Smooth muscle cell of the brain vasculature (primary cell): ENCODE measurements at places on chromosomes 1 and 21.

DNA sequence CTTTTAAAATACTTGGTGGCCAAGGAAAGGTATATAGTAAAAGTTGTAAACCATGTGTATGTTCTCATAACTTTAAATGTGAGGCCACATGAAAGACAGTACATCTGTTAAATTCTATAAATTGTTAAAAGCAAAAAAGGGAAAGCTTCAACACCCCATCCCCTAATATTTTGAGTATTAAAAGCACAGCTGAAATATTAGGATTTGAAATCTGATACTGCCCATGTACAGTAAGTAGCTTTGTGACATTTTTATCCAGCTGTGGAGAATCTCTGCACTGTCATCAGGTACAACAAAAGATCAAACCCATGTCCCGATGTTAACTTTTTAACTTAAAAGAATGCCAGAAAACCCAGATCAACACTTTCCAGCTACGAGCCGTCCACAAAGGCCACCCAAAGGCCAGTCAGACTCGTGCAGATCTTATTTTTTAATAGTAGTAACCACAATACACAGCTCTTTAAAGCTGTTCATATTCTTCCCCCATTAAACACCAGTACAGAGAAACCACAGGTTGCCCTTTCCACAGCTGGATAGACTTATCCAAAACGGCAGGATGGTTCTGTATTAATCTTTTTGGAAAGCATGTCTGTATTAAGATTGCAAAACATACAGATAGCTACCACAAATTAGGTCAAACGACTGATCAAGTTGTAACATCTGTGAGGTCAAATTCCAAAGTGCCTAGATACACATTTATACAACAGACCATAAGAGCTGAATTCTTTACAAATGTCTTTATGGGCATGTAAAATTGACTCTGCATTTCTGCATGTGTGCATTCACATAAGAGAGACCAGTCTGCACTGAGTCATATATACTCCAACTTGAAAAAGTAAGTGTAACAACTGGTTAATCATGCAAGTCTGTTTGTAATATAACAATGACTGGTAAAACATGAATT, 5.2 kb downstream of the IRF2BP2 start:
- no peak for DNase-seq

GRCh38 chr1:38173848-38174247, 127.3 kb upstream of the POU3F1 start:
- no peak for DNase-seq

- no peak for DNase-seq
These were observed 2.0 kb upstream of the TRNP1 start for GRCh38 chr1:26991310-26992116.

GRCh38 chr21:44292812-44293195, 7.0 kb upstream of the PFKL start:
- DNase-seq, result no peak

DNA sequence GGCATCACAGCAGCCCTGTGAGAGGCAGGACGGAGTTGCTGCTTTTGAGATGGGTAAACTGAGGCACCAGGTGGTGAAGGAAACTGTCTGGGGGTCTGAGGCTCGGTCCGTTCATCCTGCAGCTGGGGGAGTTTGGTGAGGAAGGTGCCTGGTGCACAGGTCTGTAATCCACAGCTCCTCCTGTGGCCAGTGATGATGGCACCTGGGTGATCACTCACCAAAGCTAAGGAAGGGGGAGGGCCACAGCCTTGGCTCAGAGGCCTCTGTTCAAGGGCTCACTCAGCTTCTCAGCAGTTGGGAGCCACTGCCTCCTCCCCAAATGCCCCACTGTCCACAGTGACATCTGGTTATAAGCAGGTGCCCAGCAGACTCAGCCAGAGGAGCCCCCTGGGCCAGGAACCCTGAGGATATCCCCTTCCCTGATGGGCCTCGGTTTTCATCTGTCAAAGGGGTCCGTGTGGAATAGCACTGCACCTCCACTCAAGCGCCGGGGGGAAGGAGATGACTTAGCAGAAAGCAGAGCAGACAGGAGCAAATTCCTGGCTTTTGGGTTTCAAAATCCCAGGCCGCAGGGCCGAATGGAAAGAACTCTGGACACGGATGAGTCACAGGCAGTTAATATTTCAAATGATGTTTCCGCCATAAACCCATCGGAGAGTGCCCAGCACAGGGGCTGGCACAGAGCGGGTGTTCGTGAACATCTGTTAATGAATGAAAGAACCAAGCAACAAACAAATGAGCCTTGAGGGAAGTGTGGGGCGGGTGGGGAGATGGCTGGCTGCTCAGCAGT, 82.8 kb downstream of the DMRTB1 start:
- no peak for DNase-seq
